Activated T-cell treated with anti-CD3 and anti-CD28 coated beads, Interleukin-2, amount 50 U/mL, for 4 hours (primary cell): ENCODE measurements at places on chromosomes 13 and 19.

GRCh38 chr13:35480346-35480745 is 3.9 kb upstream of the MAB21L1 start:
- no peak for DNase-seq

GRCh38 chr13:107375701-107376340 is 807.9 kb upstream of the ARGLU1 start:
- no peak for DNase-seq

GRCh38 chr13:60178327-60178726 is 14.6 kb upstream of the DIAPH3 start:
- DNase-seq = no peak

DNA sequence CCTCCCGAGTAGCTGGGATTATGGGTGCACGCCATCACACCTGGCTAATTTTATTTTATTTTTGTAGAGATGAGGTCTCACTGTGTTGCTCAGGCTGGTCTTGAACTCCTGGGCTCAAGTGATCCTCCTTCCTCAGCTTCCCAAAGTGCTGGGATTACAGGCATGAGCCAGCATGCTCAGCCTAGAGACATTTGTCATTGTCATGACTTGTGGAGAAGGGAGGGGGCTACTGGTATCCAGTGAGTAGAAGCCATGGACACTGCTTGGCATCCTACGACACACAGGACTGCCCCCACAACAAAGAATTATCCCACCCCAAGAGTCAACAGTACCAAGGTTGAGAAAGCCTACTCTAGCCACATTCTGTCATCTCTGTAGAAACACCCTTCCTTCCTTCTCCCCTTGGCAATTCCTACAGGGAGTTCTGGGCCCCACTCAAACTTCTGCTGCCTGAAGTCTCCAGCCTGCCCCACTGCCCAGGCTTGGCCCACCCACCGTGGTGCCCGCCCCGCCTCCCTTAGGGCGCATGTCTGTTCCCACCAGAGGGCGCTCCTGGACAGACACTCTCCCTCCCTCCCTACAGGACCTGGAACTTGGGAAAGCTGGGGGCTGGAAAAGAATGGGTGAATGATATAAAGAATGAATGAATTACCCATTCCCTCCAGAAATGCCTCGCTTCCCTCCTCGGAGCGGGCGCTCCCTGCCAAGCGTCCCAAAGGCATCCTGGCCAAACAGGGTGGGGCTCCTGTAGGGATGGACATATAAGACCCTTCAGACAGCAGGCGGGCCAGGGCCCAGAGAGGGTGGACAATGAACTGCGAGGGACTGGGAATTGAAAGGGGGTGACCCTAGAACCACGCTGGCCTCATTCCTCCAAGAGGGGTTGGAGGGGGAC is 5.5 kb upstream of the EMP3 start:
- DNase-seq = peak; percentile 75

- DNase-seq = peak; percentile 64
These were observed 2.5 kb downstream of the ICAM5 start for GRCh38 chr19:10292206-10292788.
